ENCODE measurements at places on chromosomes 7 and 10.

GRCh38 chr7:127064-127598 is 65.2 kb upstream of the FAM20C start:
- DNase-seq: no peak

- DNase-seq: no peak
Measured at GRCh38 chr10:79185067-79185774, 116.5 kb downstream of the ZMIZ1 start.

GRCh38 chr10:12628964-12629766 is 279.8 kb downstream of the CAMK1D start:
- peak; percentile 39 for DNase-seq

DNA sequence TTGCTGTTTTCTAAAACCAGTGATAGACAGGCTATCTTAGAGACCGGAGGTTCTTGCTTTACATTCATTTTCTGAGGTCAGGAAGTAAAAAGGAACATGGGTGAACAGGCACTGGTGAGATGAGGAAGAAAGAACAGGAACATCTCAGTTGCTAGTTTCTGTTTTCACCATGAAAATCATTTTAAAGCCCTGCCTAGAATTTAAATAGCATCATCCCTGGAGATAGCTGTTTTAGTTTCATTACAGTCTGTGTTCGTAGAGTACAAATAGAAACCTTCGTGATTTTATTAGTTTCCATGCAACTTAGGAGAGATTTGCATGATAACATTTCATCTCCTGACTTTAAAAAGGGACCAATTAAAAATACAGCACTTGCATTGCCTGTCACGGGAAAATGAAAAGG is 14.7 kb downstream of the KCNMA1 start:
- no peak for DNase-seq

GRCh38 chr7:3488829-3489228 is 187.8 kb downstream of the SDK1 start:
- no peak for DNase-seq

DNA sequence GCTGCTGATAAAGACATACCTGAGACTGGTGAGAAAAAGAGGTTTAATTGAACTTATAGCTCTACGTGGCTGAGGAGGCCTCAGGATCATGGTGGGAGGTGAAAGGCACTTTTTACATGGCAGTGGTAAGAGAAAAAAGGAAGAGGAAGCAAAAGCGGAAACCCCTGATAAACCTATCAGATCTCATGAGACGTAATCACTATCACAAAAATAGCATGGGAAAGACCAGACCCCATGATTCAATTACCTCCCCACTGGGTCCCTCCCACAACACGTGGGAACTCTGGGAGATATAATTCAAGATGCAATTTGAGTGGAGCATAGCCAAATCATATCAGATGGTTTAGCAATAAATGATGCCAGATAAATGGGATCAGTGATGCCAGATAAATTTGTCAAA is 892.0 kb upstream of the CELF2 start:
- no peak for DNase-seq

DNA sequence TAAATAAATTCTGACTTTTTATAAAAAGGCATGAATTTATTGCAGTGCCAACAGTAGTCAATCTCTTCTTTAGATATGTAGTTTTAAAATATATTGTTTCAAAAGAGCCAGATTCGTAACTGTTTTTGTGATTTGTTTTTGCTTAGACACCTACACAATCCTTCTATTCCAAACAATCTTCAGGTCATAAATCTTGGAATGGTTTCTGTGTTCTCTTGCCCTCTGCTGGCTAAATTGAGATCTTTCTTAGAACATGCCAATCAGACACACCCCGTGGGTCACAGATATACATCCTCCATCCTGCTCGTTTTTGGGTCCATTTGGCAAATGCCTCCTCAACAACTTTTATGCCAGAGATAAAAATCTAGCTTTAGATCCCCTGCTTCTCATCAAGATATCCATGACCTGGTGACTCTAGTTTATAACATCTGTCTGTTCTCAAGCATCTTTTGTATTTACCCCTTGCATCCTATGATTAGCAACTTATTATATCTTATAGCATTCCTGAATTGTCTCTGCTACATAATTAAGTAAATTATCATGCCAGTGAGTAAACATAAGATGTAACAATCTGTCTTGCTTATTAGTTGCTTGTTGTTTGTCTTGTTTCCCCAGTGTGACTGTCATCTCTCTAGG is 35.3 kb upstream of the IFRD1 start:
- DNase-seq: peak; percentile 39

DNA sequence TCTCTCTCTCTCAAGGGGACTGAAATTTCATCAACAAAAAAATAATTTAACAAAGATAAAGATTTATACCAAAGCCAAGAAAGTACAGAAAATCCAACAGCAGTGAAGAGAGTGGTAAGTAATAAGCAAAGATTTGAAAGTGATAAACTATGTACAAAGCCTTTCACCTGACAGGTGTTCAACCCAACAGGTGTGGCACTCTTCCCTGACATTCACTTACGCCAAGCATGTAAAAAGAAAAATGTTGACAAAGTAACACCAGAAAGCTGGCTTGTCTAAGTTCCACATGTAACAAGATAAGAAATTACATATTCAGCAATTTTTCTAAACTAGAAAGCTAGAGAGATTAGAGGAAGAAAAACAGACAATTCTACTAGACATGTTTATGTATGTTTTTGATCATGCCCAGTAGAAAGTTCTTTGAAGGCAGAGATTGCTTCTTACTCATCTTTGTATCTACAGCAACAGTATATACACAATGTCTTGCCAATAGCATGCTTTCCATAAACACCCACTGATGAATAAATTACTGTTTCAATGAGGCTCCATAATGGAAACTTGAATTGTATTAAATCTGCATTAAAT is 468.5 kb downstream of the PARD3 start:
- DNase-seq: no peak

GRCh38 chr7:137164251-137164650 is 179.3 kb downstream of the PTN start:
- no peak for DNase-seq

- DNase-seq: no peak
Measured at GRCh38 chr10:49072166-49072885, 43.0 kb downstream of the VSTM4 start.

GRCh38 chr7:80642871-80643270 is 4.4 kb downstream of the CD36 start:
- DNase-seq: no peak

- DNase-seq: no peak
Measured at GRCh38 chr7:22476824-22477223, 23.2 kb downstream of the STEAP1B start.

GRCh38 chr7:2760098-2760889 is 72.3 kb downstream of the AMZ1 start:
- peak; percentile 85 for DNase-seq

DNA sequence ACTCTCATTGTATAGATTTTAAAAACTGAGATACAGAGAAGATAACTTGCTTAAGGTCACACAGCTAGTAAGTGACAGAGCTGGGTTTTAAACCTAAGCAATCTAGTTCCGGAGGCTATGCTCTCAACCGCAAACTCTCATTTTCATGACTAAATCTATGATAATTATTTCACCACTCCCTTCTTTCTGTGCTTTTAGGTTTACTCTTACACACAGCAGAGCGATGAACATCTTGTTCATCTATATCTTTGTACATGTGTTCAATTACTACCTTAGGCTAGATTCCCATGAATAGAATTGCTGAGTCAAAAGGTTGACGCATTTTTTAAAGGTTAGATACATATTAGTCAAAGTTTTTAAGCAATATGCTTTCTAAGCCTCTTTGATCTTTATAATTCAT is 154.8 kb downstream of the CHN2 start:
- no peak for DNase-seq

- DNase-seq: no peak
Measured at GRCh38 chr7:139682136-139683013, 95.4 kb downstream of the HIPK2 start.

GRCh38 chr7:108331971-108332370 is 124.3 kb downstream of the NRCAM start:
- no peak for DNase-seq

DNA sequence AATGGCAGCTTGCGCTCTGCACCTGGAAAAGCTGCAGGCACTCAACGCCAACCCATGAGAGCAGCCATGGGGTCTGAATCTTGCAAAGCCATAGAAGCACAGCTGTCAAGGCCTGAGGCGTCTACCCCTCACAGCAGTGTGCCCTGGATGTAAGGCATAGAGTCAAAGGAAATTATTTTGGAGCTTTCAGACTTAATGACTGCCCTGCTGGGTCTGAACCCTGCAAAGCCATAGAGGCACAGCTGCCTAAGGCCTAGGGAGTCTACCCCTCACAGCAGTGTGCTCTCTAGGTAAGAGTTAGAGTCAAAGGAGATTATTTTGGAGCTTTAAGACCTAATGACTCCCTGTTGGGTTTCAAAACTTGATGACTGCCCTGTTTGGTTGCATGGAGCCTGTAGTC is 706.9 kb upstream of the VSTM2A start:
- DNase-seq: no peak

DNA sequence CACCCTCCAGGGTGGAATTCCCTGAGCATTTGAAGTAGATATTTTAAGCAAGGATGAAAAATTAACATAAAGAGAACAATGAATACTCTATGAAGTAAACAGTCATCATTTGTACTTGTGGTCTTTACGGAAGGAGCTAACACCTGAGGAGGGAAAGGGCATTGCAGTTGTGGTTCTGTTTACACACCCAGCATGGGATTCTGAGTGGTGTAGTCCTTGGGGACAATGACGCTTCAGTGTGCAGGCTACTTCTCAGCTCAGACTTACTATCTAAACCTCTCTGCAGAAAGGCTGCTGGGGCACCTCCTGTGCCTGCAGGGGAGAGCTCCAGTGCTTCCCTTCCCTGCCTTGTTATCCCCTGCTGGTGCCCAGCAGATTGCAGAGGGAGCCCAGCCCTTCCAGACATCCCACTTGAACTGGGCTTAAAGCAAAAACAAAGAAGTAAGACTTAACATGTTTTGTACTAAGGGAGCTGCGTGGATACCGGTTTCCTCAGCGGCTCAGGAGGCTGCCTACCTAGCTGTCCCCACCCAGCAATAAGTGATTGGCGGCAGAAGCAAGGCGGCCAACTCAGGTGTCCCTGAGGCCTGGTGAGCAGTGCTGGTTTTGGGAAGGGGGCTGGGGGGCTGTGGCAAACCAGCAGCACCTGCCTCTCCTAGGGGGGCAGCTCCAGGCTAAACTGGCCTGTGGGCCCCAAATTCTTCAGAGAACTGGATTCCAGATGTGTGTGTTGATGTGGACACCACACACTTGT is 89.1 kb downstream of the CELF2 start:
- no peak for DNase-seq

DNA sequence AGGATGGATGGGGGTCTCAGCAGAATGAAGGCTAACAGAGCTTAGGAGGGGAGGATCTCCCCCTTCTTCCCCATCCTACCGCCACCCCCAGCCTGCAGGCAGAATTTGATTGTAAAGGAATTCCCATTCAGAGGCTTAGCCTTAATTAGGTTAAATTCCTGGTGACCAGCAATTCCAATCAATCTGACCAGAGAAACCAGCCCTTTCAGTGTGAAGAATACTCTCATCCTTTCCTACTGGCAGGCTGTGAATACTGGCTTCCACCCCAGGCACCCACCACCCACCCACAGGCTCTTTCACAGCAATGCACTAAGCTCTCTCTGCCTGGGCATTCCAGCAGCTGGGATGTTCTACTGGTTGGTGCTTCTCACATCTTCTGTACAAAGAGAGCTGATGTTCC is 137.9 kb upstream of the LYZL1 start:
- no peak for DNase-seq

DNA sequence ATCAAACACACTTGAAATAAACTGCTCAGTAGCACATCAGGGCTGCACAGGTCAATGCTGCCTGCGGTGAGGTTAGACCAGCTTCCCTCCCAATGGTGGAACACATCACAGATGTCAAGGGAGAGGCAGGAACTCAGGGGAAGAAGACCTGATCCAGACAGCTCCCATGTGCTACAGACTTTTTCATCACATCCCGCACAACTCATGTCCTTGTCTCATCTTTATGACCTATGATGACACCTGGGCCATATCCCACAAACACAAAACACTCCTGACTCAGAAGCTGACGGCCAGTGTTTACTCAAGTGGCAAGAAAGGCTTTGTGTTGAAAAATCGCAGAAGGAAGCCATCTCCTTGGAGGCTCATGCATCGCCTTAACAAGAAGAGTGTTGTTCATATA is 91.6 kb downstream of the HTR5A start:
- no peak for DNase-seq

GRCh38 chr10:6416892-6417512 is 163.1 kb downstream of the PRKCQ start:
- DNase-seq: no peak

DNA sequence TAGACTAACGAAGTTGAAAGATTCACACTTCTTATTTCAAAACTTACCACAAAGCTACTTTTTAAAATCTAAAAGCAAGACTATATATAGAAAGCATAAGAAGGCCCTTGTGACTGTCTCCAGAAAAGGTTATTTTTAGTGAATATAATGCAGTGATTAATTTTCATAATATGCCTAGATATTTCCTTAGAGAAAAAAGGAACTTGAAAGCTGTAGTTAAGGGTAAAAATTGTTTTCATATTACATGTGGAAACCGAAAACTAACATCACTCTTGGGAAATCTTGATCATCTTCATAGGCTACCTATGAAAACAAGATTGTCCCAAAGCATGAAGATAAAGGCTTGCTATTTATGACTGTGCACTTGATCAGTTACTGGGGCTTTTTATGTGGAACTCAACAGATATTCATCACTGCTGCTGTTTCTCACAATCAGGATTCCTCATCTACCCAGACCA is 223.2 kb downstream of the SH2D4B start:
- no peak for DNase-seq

GRCh38 chr7:51101111-51101757 is 215.4 kb downstream of the COBL start:
- DNase-seq: no peak

GRCh38 chr10:129951101-129951969 is 12.7 kb downstream of the EBF3 start:
- DNase-seq: peak; percentile 60

- no peak for DNase-seq
Measured at GRCh38 chr10:22752272-22752889, 38.0 kb upstream of the PIP4K2A start.

- peak; percentile 100 for DNase-seq
Measured at GRCh38 chr10:99619851-99620710, at the start of gene SLC25A28. TSS of gene SLC25A28 (minus strand) at chr10:99620439. CDS start at chr10:99620335, 104 bp downstream.

DNA sequence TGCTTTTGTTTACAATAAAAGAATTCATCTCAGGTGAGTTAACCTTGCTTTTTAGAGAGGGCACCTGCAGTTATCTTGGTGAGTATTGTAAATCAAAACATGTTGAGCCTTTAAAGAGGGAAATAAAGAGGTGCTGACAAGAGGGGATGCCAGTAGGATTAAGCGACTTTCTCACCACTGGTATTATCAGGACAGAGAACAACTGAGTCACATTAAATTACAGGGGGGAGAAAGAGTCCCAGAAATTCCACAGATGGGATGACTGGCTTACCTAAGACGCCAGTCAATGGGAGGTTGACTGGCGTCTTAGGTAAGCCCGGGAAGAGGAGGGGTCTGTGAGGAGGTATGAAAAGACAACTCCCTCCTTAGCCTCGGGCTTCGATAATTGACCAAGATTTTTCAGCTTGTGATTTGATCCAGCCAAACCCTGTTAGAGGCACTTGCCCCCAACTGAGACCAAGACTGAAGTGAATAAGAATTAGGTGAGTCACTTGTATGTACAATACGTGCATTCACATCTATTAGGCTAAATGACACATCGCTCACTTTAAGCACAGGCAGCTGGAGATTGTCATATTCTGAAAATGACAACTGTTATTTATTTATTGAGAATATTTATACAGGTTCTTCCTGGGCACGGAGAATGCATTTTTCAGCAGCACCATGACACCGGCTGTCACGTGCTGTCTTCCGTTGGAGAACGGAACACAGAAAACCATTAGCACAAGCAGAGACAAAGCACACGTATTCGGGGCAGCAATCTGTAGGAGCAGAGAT is 117.6 kb downstream of the SEM1 start:
- no peak for DNase-seq

GRCh38 chr7:146736446-146737190 is 620.0 kb downstream of the CNTNAP2 start:
- DNase-seq: no peak
